ENCODE measurements at places on chromosomes 6 and 20. TPM values are rescaled to one million over a fixed set of nuclear protein-coding genes. Genes with fewer than 3 reads are reported as not detected.

GRCh38 chr6:40986364-40986763 lies 52.7 kb downstream of the UNC5CL start:
- no peak overlapping the region for H3K27ac ChIP-seq
- no peaks in the 10 kb centered on the region for H3K4me1 ChIP-seq
- no peak overlapping the region for H3K4me3 ChIP-seq
- DNase-seq = no peak

GRCh38 chr20:41563087-41563486 lies 55.1 kb downstream of the CHD6 start:
- no peaks in the 10 kb centered on the region for H3K27me3 ChIP-seq
- H3K27ac ChIP-seq = no peak overlapping the region
- no peaks in the 10 kb centered on the region for H3K36me3 ChIP-seq
- no peak for DNase-seq

GRCh38 chr20:59526242-59527225 lies 77.8 kb upstream of the PHACTR3 start:
- H3K4me3 ChIP-seq = no peak overlapping the region
- peaks cover 19% of the 10 kb centered on the region for H3K27me3 ChIP-seq

DNA sequence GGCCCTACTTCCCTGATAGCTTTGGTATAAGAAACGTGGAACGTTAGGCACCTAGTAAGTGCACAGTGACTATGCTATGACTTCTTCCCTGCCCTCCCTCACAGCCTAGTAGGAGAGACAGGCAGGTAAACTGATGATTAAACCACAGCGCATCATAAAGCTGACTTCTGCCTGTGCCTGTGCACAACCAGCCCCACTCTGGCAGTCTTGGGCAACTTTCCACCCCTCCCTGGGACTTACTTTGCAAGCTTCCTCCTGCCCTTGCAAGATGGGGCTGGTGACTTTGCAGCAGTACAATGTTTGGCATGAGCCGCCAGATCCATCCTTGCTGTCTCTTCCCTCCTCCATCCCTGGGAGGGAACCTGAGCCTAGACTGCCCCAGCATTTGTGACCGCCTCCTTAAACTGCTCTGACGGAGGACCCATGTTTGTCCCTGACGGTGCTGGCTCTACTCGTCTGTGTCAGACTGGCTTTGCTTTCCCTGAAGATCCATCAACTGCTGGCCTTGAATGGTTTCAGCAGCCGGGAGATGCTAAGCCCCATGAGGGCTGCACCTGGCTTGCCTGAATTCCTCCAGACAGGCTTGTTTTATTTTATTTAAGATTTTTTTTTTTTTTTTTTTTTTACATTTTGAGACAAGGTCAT lies 36.1 kb downstream of the EFCAB8 start:
- no peaks in the 10 kb centered on the region for H3K36me3 ChIP-seq
- H3K4me1 ChIP-seq = peaks cover 6% of the 10 kb centered on the region
- DNase-seq = no peak
- no peaks in the 10 kb centered on the region for H3K27me3 ChIP-seq
- no peak overlapping the region for H3K27ac ChIP-seq

- H3K4me1 ChIP-seq = no peaks in the 10 kb centered on the region
- H3K4me3 ChIP-seq = no peak overlapping the region
- H3K27ac ChIP-seq = no peak overlapping the region
- no peak for DNase-seq
Observed at GRCh38 chr6:97361286-97361685, 78.3 kb upstream of the MMS22L start.

DNA sequence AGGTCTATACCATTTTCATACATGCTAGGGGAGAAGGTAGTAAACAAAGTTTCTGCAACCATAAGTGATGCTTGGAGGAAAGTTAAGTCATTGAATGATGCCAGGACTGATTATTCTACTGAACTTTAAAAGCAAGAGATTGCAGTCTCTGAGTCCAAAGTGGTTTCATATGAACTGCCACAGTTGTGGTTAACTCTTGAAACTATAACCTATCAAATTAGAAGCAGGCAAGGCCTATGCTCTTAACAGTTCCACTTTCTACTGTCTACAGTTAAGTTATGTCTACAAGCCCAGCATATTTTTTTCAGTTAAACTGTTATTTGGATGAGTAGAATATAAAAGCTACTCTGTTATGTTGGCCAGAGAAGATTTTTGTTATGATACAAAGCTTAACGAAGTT lies 326.5 kb upstream of the RUNX2 start:
- no peak overlapping the region for H3K27ac ChIP-seq
- no peak overlapping the region for H3K4me3 ChIP-seq
- DNase-seq = no peak
- H3K36me3 ChIP-seq = no peaks in the 10 kb centered on the region
- H3K27me3 ChIP-seq = no peaks in the 10 kb centered on the region

DNA sequence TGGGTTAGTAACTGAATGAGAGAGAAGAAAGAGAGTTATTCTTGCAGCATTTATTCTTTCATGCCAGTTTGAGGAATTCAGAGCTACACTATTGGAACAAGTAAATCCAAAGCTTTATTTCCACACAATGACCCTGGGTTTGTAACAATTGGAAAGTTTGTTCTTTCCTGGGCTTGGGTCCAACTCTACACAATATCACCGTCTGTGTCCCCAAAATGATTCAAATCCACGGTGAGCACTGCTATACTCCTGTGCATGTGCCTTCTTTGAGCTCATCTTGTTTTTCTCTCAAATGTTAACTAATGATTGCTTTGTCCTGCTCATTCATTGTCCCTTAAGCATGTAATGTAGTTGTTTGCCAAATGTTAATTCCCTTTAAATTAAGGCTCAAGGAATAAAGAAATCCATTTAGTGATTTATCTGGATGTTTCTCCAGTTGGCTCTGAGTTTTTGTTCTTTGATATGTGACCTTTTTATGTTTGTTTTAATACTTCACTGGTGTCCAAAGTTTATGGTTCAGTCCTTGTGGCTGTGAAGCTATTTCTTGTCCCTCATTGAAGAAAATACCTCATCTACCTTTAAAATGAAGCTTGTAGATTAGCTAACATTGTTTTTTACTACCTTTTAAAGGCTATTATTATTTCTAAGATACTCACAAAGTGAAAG lies 20.5 kb upstream of the CRISP3 start:
- no peak for DNase-seq
- no peaks in the 10 kb centered on the region for H3K27me3 ChIP-seq
- no peaks in the 10 kb centered on the region for H3K4me1 ChIP-seq
- H3K4me3 ChIP-seq = no peak overlapping the region

- no peaks in the 10 kb centered on the region for H3K4me1 ChIP-seq
- no peak for DNase-seq
- no peaks in the 10 kb centered on the region for H3K36me3 ChIP-seq
- H3K27me3 ChIP-seq = no peaks in the 10 kb centered on the region
Observed at GRCh38 chr6:47700053-47700452, 1.7 kb downstream of the ADGRF4 start.

DNA sequence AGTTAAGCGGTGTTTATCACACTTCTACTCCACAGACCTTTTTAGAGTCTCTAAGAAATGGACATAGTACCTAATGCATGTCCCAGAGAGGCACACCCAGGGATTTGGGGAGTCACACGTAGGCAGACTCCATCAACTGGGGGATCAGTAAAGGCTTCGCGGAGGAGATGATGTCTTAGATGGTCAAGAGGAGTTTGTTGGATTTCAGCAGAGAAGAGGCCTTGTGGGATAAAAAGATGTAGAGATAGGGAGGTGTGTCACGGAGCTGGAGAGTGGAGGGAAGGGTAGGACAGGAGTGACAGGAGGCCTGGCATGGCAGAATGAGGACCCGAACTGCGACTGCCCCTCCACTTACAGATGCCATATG lies 9.1 kb downstream of the DYNLRB1 start:
- H3K36me3 ChIP-seq = peaks cover 57% of the 10 kb centered on the region
- no peak overlapping the region for H3K4me3 ChIP-seq
- no peak for DNase-seq
- no peaks in the 10 kb centered on the region for H3K27me3 ChIP-seq
- peaks cover 41% of the 10 kb centered on the region for H3K4me1 ChIP-seq

DNA sequence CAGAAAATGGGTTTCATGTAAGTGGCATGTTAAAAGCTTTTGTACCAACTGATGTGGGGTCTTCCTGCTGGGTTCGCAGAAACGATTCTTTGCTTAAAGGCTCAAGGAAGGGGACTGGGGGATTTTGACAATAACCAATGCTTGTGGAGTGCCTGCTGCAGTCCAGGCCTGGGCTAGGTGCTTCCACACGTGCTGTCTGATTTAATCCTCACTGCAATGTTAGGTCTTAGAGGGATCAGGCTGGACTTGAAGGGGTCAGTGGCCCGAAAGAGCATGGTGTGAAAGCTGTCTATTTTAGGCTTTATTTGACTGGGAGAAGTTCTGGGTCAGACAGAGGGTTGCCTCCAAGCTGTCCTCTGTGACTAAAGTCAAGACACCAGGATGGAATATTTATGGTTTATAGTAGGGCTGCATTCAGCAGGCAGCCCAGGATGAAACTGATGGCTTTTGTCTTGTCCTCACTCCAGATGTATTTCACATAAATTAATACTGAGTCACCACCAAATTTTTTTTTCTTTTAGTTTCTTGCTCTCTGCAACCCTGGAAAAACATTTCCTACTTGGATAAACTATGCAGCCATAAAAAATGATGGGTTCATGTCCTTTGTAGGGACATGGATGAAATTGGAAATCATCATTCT lies 219.1 kb downstream of the ZMYND8 start:
- no peaks in the 10 kb centered on the region for H3K27me3 ChIP-seq
- no peaks in the 10 kb centered on the region for H3K4me1 ChIP-seq
- H3K27ac ChIP-seq = no peak overlapping the region
- DNase-seq = no peak
- H3K36me3 ChIP-seq = no peaks in the 10 kb centered on the region

- no peak for DNase-seq
- no peaks in the 10 kb centered on the region for H3K27me3 ChIP-seq
- no peak overlapping the region for H3K4me3 ChIP-seq
- H3K36me3 ChIP-seq = no peaks in the 10 kb centered on the region
Observed at GRCh38 chr6:106912091-106912490, 62.4 kb downstream of the CD24 start.

The ZNF334 gene
- total RNA-seq = 17.6 TPM

The LAMA2 gene
- 126 TPM for total RNA-seq

The TUBE1 gene
- 37.4 TPM for total RNA-seq

The MRPL14 gene
- 32.1 TPM for total RNA-seq

The RNF146 gene
- total RNA-seq = 59.4 TPM

The POLH gene
- total RNA-seq = 10.5 TPM

The CEP162 gene
- 17.6 TPM for total RNA-seq

Data from spinal cord (tissue), 10 donors.